Nephron progenitor cell (in vitro differentiated cells): ENCODE measurements at places on chromosomes 12 and 14.

DNA sequence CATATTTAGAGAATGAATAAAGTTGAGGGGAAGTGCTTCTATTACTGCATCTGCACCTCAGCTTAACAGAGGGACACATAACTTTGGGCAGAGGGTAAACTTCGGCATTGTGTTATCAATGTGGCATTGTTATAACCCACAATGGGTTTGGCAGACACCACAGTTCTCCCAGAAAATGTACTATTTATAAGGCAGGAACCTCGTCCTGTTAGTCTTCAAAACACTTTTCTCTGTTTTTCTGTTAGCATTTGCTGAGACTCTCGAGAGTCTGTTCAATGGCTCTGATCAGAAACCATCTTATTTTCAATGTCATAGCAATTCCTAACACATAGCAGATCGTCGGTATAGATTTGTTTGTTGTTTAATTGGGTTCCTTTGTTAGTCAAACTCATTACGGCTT, 13.9 kb downstream of the PPP1R36 start:
- no peak for DNase-seq

DNA sequence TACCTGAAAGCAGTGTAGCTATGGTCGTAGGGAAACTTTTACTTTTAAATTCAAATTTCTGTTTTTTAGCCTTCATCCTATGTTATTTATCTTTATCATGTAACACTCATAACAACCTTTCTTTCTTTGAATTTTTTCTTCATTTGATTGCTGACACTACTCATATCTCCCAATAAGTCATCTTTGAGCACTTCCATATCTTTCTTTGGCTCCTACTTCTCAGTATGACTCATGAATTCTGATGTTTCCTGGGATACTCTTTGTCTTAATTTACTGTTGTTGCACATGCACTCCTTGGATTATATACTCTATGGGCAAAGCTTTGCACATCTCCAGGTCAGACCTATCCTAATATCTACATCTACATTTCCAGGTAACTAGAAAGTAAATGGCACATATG, 18.1 kb upstream of the IAPP start:
- DNase-seq, result no peak

- no peak for DNase-seq
These were observed 48.1 kb upstream of the OTX2 start for GRCh38 chr14:56858422-56858821.

GRCh38 chr12:131764738-131765137, 53.8 kb downstream of the SFSWAP start:
- no peak for DNase-seq

GRCh38 chr14:104556256-104557021, 23.1 kb upstream of the C14orf180 start:
- no peak for DNase-seq

DNA sequence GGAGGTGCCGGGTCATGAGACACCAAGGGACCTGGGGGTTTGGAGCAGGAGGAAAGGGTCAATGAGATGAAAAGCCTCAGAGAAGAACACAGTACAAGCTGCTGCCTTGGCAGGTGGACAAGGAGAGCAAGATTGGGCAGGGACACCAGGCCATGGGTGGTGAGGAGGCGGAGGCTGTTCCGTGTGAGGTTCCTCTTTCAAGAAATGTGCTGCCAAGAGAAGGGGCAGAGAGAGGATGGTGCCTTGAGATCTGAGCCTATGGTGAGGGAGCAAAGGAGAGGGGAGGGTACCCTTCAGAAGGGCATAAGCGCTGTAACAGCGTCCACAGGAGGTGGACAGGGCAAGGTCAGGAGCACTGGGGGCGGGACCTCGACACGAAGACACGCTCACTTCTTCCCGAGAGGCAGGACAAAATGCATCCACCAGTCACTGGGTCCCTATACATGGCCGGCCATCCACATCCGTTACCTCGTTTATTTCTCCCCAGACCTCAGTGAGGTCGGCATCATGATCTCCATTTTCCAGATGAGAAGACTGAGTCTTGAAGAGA, 100.2 kb downstream of the B4GALNT3 start:
- DNase-seq, result no peak

- DNase-seq, result no peak
These were observed 101.5 kb upstream of the SLCO1C1 start for GRCh38 chr12:20593611-20594010.

GRCh38 chr14:56592746-56593544, 13.3 kb downstream of the TMEM260 start:
- DNase-seq, result no peak

DNA sequence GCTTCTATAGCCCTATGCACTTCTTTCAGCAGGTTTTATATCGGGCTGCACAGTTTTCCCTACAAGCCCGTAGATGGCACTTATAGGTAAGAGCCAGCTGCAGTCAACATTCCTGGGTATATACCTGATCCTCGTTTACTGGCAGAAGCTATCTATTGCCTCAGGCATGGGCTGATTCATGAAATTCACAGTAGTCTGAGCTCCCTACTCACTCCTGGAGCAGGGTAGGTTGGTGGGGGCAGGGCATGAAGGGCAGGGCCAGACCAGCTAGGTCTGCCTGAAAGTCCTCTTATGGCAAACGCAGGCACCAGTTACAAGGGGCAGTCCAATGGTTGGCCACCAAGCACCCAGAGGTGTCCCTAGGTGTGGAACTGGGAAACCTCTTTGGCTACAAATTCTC, 345.8 kb downstream of the RPS29 start:
- DNase-seq, result no peak

DNA sequence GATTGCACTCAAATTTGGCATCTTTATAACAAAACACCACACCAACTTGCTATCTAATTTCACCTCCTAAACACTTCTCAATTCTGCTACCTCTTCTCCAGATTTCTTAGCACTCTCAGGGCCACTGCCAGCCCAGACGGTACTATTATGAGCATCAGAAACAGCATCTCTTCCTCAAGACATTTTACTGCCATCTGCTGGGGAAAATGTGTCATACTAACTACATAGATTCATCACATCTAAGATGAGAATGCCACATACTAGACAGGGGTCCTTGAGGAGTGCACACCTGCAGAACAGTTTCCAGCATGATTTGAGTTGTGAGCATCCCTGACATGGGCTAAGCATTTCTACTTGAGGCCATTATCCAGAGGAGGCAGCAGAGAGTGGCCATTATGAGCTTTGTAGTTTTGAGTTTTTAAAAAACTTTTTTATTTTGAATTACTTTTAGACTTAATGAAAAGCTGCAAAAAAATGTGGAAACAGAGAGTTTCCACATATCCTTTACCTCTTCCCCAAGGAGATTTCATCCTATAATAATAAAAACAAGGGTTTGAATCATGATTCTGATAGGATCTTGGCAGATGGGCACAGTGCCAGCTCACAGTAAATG, 15.1 kb upstream of the GRIP1 start:
- DNase-seq, result peak; percentile 16

DNA sequence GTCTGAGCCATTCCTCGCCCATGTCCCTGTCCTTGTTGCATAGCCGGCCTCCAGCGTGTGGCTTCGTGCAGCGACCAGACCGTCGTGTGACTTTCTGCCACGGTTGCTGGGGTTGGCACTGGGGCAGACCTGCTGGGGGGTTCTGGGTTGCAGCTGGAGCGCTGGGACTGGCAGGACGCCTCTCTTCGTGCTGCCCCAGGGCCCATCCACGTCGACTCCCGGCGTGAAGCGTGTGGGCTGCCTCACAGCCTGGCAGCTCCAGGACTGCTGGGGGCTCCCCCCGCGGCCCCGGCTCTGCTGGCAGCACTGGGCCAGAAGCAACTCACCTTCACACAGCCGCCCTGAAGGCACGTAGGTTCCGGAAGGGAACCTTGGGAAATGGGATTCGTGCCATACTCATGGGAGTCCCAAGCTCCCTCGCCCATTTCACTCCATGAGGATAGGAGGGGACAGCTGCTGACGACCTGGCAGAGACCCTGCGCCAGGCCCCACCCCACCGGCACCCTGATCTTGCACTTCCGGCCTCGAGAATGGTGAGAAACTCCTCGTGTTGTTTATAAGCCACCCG, 51.9 kb downstream of the GALNT9 start:
- no peak for DNase-seq

DNA sequence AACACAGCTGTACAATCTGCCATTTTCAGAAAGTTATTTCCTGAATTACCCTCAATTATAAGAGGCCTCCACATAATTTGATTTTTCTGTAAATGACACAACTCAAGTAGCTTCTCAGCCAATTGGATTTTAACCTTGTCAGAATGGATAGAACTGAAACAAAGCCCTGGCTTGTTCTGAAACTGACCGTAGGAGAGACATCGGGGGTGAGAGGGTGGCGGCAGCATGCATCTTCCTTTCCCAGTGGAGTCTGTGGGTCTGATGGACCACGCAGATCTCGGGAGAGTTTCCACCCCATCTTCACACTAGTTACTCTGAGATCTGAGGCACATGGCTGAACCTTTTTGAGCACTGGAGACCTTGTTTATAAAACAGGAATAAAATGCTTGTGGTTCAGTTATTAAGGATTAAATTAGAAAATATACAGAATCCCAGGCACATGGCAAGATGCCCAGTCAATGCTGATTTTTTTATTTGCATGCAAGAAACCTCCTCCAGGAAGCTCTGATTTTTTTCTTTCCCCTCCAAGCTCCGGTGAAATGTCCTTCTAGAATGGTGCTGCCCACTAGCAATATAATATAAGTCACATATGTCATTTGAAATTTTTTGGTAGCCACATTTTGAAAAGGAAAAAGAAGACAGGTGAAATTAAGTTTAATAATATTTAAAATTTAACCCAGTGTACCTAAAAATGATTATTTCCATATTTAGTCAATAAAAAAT, 153.9 kb downstream of the CHST11 start:
- no peak for DNase-seq

- no peak for DNase-seq
These were observed 43.5 kb downstream of the RPS6KA5 start for GRCh38 chr14:91016800-91017410.

DNA sequence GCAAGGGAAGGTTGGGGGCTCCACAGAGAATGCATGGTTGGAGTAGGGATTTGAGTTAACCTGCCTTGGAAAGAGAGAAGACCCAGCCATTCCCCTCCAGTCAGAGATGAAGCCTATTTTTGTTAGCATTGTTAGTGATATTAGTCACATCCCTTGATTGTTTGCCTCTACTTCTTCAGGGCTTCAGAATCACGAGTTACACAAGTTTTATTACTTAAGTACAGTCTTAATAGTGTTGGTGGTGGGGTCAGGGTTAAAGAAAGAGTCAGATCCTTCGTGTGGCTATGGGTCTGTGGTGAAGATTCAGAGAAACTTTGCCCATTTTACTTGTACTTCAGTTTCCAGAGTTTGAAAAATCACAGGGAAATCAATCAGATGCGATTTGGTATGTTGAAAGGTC, 363.1 kb downstream of the LRIG3 start:
- no peak for DNase-seq

GRCh38 chr14:50677527-50678063, 9.5 kb upstream of the SAV1 start:
- DNase-seq, result no peak

- DNase-seq, result no peak
These were observed 29.8 kb downstream of the CALM1 start for GRCh38 chr14:90426663-90427062.

- no peak for DNase-seq
These were observed 258.6 kb upstream of the DCN start for GRCh38 chr12:91441246-91441645.

DNA sequence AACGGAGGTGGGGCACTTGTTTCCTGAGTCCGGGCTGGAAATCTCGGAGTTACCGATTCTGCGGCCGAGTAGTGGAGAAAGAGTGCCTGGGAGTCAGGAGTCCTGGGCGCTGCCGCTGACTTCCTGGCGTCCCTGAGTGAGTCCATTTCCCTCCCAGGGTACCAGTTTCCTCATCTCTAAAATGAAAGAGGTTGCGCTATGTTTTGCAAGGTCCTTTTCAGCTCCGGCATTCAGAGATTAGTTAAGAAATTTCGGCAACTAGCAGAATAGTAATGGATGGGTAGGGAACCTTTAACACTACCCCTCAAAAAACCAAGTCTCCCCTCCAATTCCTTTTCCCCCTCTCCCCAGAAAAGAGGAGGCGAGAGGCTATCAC, 724 bp downstream of the BLOC1S1 start:
- no peak for DNase-seq

DNA sequence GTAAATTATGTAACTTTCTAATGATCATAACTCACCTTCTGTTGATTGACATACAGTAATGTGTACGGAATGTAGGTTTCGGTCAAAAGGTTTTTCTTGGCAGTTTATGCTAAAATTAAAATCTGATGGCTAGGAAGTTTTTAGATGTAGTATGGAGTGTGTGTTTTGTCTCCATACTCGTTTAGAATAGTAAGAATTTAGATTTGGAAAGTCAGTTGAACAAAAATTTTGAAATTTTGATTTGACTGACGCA, 859 bp downstream of the PALS1 start:
- no peak for DNase-seq

DNA sequence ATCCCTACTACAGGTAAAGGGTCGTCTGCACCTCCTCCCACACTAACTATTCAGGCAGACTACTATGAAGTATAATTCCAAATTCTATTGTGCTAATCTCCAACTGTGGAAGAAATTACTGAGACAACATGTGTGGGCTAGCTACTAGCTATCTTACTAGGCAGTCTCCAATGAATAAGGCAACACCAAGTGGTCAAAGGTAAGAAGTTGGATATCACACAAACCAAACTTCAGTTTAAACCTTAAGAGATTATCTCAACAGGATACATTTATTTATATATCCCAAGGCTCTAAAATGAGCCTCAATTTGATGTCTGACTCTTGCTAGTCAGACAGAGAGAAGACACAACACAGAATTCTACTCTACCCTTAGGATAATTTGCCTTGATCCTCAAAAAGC, 14.1 kb downstream of the MED13L start:
- DNase-seq, result no peak

- DNase-seq, result no peak
These were observed 54.0 kb downstream of the TRAF3 start for GRCh38 chr14:102831163-102831804.

DNA sequence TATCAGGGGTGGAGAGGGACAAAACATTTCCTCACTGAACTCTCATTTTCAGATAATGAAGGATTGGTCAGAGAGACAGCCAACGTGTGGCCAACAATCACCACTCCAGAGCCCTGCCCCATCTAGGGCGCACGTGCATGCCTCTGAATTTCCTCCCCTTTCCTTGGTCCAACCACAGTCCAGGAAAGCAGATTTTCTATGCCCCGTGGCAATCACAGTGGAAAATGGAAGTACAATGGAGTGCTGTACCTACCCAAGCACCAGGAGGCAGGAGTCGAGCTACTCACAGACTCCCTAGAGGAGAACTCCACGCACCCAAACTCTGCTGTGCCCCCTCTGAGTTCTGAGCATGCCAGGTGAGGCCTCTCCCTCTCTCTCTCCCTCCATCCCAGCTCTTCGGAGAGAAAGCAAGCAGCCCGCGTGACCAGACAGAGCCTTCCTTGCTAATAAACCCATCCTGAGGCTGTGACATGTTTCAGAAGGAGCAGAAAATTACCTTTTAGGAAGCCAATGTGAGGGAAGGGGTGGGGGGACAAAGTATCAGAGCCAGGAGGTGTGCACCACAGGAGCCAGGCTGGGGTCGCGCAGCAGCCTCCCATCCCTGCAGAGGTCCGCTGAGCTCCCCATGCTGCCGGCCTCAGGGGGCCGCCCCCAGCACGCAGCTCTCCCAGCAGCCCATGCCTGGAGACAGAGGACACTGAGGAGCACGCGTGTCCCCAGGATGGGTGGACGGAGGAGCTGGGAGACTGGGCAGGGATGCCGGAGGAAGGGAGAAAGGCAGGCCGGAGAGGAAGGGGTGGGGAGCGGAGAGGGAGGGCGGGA, 73.4 kb downstream of the PITPNM2 start:
- DNase-seq, result no peak

GRCh38 chr12:104529130-104529874, 72.6 kb downstream of the CHST11 start:
- no peak for DNase-seq
